Amniotic epithelial cell (primary cell): ENCODE measurements at places on chromosomes 3 and 15.

GRCh38 chr3:123872621-123873020, 11.5 kb downstream of the MYLK start:
- no peak for DNase-seq

DNA sequence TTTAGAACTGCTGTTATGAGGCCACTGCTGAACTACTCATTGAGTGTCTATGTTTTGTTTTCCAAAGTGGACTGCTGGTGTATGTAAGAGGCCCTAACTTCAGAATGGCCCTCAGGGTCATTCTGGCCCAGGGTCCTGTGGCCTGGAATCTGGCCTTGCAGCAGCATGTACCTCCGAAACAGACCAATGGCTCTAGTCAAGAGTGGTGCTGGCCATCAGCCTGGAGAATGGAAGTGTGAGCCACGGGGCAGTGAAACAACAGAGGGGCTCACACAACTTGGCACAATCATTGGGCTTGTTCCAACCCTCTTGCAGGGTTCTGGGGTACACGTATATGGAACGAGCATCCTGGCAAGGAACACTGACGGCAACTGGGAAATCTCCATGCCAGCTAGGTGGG, 40.5 kb downstream of the SCN5A start:
- no peak for DNase-seq

- no peak for DNase-seq
These were observed 4.1 kb downstream of the ACP3 start for GRCh38 chr3:132321304-132321703.

GRCh38 chr15:42324308-42324707, 35.0 kb upstream of the CAPN3 start:
- peak; percentile 21 for DNase-seq

- DNase-seq, result no peak
These were observed 117.9 kb downstream of the LIPC start for GRCh38 chr15:58549785-58550074.

- DNase-seq, result no peak
These were observed 2.4 kb downstream of the PML start for GRCh38 chr15:73996939-73997338.

GRCh38 chr15:86538141-86538540, 458.5 kb downstream of the AGBL1 start:
- DNase-seq, result no peak

DNA sequence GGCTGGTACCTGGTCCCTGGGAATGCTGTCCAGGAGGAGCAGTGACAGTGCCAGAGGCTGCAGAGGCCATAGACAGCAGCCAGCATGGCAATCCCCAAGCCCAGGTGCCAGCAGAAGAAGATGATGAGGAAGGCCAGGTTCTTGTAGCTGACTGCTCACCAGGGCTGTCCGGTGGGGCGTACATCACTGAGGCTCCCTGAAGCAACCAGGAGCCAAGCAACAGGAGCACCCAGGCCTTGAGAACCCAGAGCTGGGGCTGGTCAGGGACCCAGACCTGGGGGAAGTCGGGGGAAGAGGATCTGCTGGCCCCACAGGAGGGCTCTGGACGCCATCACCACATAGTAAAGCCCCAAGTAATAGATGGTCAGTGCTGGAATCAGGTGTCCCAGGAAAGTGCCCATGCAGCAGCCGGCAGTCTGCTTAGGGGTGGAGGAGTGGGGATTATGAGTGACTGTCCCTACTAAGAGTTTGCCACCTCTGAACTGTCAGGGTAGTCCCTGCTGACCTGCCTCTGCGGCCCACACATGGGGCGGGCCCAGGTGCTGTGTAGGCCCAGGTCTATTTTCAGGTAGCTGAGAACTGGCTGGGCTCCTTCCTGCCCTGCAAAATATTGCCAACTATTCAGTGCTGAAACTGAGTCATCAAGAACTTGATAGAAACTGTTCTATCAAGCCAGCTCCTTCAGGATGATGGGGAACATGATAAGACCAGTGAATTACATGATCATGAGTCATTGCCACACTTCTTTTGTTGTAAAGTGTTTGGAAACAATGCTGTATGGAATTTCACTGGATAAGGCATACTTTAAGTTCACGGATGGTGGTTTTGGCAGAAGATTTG, 68.7 kb downstream of the CHRD start:
- peak; percentile 91 for DNase-seq

GRCh38 chr3:120416868-120417267, 33.9 kb downstream of the FSTL1 start:
- DNase-seq, result no peak

DNA sequence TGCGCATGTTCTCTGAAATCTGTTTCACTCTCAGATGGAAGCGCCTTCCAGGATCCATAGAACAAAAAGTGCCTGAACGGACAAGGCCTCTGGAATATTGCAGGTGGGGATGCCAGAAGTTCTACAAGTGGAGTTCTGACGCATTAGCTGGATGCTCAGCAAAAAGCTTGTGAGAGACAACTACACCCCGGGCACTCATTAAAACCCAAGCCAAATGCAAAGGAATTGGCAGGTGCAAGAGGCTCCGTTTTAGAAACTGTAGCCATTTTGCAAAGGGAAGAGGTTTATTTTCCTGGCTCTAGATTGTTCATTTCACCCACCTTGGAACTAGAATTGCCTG, 35.2 kb upstream of the SLC24A5 start:
- no peak for DNase-seq

GRCh38 chr15:47791161-47791560, 73.9 kb downstream of the SEMA6D start:
- no peak for DNase-seq

GRCh38 chr3:43616034-43616433, 5.8 kb downstream of the ANO10 start:
- DNase-seq, result no peak

DNA sequence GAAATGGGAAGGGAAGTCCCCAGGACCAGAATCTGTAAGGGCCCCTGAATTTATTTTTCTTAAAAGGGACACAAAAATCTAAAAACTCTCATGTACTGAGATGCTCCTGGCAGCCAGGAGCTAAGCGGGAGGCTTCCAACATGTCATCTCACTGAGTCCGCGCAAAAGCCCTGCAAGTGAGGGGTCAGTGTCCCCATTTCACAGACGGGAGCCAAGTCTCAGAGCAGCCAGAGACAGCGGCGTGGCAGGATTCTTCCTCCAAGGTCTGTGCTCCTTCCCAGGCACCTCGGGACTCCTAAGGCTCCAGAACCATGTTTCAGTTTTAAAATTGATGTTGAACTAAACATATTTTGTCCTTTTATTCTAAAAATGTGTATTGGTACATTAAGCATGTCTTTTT, 114.8 kb downstream of the ADCY5 start:
- DNase-seq, result no peak

GRCh38 chr3:11238060-11238459, 34.1 kb upstream of the ATG7 start:
- DNase-seq, result peak; percentile 97

DNA sequence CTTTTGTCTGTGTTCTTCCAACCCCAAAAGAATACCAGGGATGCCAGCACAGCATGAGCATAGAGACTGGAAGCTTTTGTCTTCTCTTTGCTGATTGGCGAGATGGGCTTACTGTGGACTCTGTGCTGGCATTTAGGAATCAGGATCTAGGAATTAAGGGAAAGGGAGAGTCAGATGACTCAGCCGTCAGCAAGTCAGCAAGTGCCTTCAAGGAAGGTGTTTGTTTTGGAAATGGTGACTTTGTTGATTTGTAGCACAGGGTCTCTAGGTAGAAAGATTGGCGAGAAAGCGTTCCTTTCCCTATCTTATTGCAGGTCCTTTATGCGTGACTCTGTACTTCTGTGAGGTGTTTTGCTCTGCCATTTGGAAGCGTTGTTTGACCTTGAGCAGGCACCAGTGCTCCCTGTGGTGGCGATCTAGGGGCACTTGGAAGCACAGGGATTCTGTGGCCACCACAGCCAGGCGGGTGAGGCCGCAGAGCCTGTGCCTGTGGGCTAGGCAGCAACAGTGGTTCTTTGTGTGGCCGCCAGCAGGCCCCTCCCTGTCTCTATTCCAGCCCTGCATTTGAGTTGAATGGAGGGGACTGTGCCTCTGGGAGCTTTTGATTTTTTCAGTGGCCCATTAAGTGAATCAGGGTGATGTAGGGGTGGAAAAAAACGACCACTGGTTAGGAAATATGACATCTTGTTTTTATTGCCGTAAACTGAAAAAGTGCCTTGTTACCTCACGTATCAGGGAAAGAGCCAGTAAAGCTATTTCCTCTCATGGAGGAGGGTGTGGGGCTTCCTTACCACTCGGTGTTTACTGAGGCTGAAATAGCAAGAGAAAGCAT, 19.0 kb downstream of the FAN1 start:
- peak; percentile 38 for DNase-seq

- no peak for DNase-seq
These were observed 17.5 kb upstream of the ALPK3 start for GRCh38 chr15:84799511-84800187.

- DNase-seq, result no peak
These were observed 46.1 kb upstream of the RASGRP1 start for GRCh38 chr15:38610748-38611147.

GRCh38 chr3:10911350-10912002, 81.1 kb upstream of the SLC6A1 start:
- DNase-seq, result no peak

DNA sequence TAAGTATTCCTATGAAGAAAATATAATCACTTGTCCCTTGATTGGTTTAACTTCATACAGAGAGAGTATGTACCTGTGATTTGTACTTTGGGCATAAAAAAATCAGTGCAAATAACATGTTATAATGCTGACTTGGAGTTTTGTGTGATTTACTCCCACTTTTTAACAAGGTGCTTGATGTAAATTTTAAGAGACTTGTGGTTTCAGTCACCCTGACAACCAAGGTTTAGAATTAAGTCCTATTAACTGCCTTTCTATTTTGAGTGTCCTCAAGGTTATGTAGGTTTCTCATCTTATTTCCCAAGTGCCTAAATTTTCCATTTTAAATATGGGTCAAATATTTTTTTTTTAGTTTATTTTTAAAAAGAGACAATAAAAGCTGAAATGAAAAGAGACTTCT, 244.6 kb downstream of the CADPS start:
- no peak for DNase-seq

DNA sequence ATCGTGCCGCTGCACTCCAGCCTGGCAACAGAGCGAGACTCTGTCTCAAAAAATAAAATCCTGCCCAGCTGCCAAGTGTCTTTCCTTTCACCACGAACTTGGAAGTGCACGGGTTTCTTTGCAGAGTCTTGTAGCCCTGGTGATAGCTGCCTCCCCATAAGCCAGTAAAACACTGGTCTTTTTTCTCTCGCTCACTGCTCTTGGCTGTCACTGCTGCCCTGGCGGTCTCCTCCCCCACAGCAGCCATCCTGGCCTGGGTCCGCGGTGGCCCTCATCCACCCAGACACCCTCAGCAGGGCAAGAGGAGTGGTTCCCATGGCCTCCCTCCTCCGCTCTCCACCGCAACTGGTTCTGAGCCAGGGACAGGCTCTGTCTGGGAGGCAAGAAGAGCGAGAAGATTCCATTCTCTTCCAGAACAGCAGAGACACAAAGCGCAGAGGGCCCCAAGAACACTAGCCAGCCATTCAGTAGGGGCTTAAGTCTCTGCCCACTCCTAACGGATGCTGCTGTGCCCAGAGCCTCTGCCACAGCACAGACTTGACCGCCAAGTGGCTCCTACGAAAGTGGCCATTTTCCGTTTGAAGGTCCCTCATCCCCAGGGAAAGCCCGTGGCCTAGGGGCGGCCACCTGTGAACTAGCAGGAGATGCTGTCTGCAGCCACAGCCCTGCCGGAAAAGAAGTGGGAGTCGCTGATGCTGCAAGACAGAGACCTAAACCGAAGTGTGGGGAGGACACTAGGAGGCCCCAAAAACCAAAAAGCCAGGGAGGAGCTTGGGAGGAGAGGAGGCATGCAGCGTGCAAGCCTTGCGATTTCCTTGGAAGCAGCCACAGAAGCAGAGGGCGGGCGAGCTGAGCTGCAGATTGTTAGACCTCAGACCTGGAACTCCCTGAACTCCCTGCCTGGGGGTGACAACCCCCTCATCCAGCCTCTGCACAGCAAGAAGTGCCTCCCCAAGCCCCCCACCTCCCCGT, 44.1 kb downstream of the KLHL25 start:
- peak; percentile 26 for DNase-seq

DNA sequence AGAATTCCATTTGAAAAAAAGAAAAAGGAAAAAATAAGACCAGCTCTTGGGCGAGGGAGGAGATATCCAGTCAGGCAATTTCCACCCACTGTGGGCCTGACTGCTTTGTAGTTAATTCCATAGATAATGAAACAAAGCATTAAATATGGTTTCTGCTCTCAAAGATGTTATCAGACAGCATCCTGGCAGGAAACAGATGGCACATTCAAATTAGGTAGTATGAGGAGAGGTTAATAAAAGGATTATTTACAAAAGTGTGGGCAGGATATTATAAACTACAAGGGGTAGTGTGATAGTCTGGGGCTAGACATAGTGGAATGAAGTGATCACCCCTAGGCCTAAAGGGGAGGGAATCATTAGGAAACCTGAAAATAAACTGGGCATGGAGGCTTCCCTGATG, 193.2 kb downstream of the CLSTN2 start:
- no peak for DNase-seq

GRCh38 chr3:150656316-150656715, 47.4 kb downstream of the ERICH6 start:
- DNase-seq, result no peak

- peak; percentile 67 for DNase-seq
These were observed 2.2 kb upstream of the GRAMD2A start for GRCh38 chr15:72199721-72200212.

DNA sequence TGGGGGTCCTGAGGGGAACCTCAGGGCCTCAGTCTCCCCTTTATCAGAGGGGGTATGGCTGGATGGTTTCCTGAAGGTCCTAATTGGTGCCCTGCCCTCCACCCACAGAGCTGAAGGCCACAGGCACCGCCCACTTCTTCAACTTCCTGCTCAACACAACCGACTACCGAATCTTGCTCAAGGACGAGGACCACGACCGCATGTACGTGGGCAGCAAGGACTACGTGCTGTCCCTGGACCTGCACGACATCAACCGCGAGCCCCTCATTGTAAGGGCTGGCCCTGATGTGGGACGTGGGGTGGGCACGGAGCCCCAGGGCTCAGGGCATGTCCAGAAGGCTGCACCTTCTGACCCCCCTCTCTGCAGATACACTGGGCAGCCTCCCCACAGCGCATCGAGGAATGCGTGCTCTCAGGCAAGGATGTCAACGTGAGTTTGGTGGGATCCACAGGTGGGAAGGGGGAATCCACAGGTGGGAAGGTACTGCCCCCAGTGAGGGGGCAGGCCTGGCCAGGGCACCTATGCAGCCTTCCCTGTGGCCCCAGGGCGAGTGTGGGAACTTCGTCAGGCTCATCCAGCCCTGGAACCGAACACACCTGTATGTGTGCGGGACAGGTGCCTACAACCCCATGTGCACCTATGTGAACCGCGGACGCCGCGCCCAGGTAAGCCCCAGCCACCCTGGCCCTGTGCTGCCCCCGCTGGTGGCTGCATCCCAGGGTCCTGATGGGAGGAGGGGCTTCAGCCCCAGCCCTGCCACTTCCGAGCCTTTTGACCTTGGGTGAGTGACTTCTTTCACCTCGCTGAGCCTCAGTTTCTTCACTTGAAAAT, 17.5 kb upstream of the GNAT1 start:
- no peak for DNase-seq

- peak; percentile 88 for DNase-seq
These were observed 490.5 kb upstream of the NR2F2 start for GRCh38 chr15:95840004-95840403.

DNA sequence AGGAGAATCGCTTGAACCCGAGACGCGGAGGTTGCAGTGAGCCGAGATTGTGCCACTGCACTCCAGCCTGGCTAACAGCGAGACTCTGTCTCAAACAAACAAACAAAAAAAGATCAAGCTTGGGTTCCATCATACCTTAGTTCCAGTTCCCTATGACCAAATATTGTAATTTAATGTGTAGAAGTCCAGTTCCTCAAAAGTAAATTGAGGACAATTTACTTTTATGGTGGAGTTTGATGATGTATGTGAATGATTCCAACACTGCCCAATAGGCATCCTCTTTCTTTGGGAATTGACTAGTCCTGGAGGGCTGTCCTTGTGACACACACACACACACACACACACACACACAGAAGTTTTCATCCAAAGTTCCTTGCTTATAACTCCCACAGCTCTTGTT, 2.8 kb upstream of the PKM start:
- DNase-seq, result no peak
